Stomach (tissue), 19 donors: ENCODE measurements at places on chromosomes 6 and 20. TPM values are rescaled to one million over a fixed set of nuclear protein-coding genes. Genes with fewer than 3 reads are reported as not detected.
A peak's percentile ranks its signal among the peaks of the same experiment; 100 is the strongest.

The SMIM8 gene
- total RNA-seq, result 25.2 TPM

- H3K27me3 ChIP-seq, result no peaks in the 10 kb centered on the region
- no peaks in the 10 kb centered on the region for H3K36me3 ChIP-seq
- no peak overlapping the region for H3K4me3 ChIP-seq
- no peaks in the 10 kb centered on the region for H3K4me1 ChIP-seq
- no peak for DNase-seq
Measured at GRCh38 chr20:18694071-18694470, 106.2 kb downstream of the DTD1 start.

DNA sequence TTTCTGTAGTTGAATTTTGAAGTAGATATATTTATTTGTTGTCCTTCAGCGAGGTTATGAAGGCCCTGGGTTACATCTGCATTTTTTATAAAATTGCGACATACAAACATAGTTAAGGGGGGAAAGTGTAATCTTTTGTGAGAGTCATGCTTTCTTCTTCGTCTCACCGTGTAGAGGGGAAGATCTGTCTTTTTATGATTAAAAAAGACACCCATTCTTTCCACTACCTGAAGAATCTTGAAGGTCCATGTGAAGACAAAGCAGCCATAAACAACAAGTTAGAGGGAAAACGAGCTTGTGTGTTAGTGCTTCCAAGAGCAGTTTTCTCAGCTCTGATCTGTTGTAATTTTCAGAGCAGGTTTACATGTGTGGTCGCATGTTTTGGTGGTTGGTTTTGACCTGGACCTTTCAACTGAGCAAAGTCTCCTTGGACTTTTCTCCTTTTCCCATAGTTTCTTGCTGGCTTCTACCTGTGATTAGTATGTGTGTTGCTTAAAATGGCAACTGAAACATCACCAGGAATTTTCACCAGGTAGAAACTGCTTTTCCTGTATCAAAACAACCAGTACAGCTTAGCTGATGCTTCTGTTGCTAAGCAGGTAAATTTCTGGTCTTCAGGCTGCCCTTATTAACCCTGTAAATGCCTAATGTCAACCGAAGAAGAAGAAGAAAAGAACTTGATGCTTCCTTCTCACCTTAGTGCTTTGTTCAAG lies 37.3 kb downstream of the RREB1 start:
- H3K27ac ChIP-seq, result peak overlapping the region; percentile 79
- H3K36me3 ChIP-seq, result no peaks in the 10 kb centered on the region
- DNase-seq, result no peak
- H3K27me3 ChIP-seq, result no peaks in the 10 kb centered on the region
- H3K4me1 ChIP-seq, result peaks cover 94% of the 10 kb centered on the region

The SNTA1 gene
- total RNA-seq, result 8.8 TPM

DNA sequence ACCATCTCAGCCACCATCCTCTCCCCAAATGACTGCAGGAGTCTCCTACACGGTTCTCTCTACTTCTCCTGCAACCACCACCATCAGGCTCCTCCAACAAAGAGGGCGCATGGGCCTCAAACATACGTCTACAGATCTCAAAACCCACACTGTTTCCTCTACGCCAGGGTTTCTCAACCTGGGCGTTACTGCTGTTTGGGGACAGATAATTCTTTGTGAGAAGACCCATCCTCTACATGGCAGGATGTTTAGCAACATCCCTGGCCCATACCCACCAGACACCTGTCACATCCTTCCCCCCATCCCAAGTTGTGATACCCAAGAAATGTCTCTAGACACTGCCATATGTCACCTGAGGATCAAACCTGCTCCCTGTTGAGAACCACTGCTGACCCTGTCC lies 45.0 kb downstream of the ELMO2 start:
- H3K4me1 ChIP-seq, result peaks cover 90% of the 10 kb centered on the region
- no peak overlapping the region for H3K4me3 ChIP-seq
- H3K36me3 ChIP-seq, result peaks cover 41% of the 10 kb centered on the region
- no peaks in the 10 kb centered on the region for H3K27me3 ChIP-seq

- no peak overlapping the region for H3K27ac ChIP-seq
- DNase-seq, result peak; percentile 22
- H3K4me3 ChIP-seq, result no peak overlapping the region
- H3K27me3 ChIP-seq, result no peaks in the 10 kb centered on the region
Measured at GRCh38 chr20:34023937-34024722, 30.4 kb downstream of the RALY start.

GRCh38 chr6:36463676-36464075 lies 20.9 kb downstream of the KCTD20 start:
- no peaks in the 10 kb centered on the region for H3K27me3 ChIP-seq
- DNase-seq, result no peak
- H3K4me1 ChIP-seq, result peaks cover 48% of the 10 kb centered on the region
- no peak overlapping the region for H3K27ac ChIP-seq
- H3K4me3 ChIP-seq, result no peak overlapping the region

DNA sequence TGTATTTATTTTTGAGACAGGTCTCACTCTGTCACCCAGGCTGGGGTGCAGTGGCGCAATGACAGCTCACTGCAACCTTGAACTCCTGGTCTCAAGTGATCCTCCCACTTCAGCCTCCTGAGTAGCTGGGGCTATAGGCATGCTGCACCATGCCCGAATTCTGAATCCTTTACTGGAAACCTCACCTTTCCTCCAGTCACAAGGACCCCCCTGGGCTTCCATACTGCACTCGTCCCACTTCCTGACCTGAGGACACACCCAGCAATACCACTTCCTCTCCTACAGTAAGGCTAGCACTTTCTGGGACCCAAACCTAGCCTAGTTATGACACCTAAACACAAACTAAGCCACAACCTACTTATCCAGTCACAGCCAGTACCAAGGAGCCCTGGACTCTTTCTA lies 68.2 kb downstream of the FAM217A start:
- H3K4me1 ChIP-seq, result peaks cover 6% of the 10 kb centered on the region
- H3K4me3 ChIP-seq, result no peak overlapping the region
- H3K27me3 ChIP-seq, result no peaks in the 10 kb centered on the region
- no peak overlapping the region for H3K27ac ChIP-seq
- no peak for DNase-seq
